ENCODE measurements at places on chromosomes 3 and 15.

GRCh38 chr15:84552896-84553295 is 47.9 kb upstream of the ZSCAN2 start:
- DNase-seq: no peak

GRCh38 chr3:150303768-150304167 is 104.3 kb upstream of the TSC22D2 start:
- no peak for DNase-seq

DNA sequence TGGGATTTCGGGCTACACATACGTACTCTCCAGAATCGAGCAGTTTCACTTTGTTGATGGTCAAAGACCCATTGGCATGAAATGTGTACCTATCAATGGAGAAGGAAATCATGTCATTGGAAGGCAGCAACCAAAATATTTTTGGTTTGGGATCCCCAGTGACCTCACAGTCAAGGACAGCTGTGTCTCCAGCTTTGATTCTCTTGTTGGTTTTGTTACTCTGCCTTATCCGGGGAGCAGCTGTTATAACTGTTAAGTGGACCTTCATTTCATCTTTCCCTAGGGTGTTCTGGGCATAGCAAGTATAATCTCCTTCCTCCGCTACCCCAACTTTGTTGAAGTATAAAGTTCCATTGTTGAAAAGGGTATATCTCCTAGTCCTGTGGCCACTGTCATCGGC is 23.0 kb downstream of the IGSF10 start:
- DNase-seq: no peak

DNA sequence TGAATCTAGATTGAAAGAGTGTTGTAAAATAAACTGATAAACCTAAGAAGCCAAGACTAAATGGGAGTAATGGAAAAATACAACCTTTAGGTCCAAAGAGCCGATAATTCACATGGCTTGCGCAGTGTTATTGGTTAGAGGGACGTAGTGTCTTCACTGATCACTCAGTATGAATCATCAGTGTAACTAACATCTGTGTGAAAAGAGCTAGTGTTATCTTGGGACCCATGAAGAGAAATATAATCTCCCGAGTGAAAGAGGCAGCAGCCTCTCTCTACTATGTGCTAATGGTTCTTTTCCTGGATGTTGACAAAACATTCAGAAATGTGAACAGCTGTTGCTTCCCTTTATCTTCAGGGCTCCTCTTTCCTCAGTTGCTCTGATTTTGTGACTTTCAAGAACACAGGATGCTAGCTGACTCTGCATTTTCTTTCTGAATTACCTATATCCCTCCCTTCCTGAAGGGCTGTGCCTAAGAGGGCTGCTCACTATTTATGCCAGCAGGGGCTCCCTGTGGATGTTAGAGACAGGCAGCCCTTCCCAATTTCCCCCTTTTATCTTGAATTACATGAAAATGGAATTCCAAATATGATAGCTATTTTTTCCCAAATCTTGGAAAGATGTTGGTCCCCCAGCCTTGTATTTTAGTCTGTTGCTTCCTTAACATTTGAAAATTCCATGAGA is 128.8 kb downstream of the GRM7 start:
- no peak for DNase-seq

DNA sequence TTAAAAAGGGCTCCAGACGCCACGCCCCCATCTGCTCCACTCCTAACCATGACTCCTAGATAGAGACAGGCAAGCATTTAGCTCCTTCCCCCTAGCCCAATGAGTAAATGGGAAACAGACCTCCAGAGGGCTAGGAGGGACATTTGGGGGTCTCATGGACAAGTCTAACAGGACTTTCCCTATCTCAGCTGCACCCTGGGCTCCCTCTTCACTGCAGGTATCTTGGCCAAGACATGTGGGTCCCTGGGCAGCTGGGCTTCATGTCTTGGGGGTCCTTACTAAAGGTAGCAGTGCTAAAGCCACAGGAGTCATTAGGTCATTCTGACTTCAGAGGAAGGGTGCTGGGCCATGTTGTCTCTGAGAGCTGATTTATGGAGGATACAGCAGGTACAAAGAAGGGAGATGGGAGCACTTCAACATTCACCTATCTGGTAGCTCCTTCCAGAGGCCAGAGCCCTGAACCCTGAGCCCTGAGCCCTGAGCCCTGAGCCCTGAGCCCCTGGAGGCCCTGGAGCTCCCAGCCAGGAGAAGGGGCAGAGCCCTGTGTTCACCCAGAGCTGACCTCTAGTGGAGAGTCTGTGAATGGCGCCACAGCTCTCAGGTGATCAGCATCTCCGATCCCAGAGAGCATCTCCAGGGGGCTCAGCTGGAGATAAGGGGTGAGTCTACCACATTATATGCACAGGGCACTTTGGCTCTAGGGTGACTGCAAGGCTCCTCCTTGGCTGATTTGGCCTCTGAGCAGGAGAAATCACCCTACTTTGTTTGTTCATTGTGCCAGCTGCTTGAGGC is 40.1 kb upstream of the EPHB1 start:
- no peak for DNase-seq

- DNase-seq: peak; percentile 75
These were observed 37.2 kb upstream of the DENND4A start for GRCh38 chr15:65829130-65829764.

GRCh38 chr3:142213298-142213697 is 12.1 kb downstream of the GK5 start:
- no peak for DNase-seq

- DNase-seq: no peak
These were observed 41.7 kb downstream of the OXSM start for GRCh38 chr3:25831578-25831977.

DNA sequence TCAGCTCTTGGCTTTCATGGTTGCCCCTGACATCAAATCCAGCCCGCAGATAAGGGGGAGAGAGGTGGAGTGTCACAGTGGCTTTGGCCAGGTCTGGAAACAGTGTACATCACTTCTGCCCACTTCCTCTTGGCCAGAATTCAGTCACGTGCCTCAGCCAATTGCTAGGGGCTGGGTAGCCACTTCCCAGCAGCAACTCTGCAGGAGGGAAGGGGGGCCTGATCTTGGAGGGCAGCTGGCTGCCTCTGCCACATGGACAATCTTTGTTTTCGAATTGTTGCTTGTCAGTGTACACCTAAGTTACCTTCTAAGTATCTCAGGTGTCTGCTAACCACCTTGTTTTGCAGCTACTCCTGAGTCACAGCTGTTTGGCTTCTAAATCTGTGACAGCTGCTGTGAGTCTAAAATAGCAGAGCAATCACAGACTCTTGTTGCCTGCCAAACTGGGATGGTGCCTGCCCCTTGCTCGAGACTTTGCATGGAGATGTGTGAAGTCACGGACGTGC is 41.0 kb upstream of the LIMD1 start:
- DNase-seq: no peak

DNA sequence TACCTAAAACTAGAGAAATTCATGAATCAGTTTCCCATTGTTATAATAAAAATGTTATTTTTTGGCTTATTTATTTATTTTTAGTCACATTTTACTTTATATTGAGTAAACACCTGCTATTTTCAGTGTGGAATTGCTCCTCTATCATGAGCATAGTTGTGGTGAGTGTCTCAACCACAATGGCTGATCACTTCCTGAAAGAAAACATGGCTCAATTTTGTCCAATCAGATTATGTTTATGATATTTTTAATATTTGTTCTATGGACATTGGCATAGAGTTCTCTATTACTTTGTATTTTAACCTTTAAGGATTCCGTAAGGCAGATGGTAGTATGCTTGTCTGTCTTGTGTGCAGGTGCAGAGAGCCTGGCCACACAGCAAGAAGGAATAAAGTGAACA is 16.2 kb upstream of the GRM7 start:
- DNase-seq: no peak

DNA sequence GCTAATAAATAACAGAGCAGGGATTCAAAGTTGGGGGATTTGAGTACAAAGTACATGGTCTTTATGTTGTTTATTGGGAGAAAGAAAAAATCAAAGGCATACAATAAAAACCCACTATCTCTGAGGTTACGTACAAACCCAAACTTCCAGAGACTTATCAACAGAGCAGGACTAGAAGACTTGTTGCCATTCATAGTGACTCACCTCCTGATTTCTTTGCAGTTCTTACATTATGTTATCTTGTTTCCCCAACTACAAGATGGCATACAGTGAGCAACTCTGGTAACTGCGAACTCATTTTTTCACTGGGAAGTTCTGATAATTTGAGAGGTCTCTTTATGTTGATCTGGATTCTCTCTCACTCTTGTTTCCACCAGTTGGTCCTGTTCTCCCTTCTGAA is 80.6 kb upstream of the ETV5 start:
- no peak for DNase-seq
